SJCRH30 (cell line): ENCODE measurements at places on chromosomes 2 and 18.

GRCh38 chr2:226888971-226889370 is 53.1 kb downstream of the RHBDD1 start:
- DNase-seq, result no peak

GRCh38 chr18:61782545-61782944 is 110.3 kb downstream of the RNF152 start:
- DNase-seq, result no peak

DNA sequence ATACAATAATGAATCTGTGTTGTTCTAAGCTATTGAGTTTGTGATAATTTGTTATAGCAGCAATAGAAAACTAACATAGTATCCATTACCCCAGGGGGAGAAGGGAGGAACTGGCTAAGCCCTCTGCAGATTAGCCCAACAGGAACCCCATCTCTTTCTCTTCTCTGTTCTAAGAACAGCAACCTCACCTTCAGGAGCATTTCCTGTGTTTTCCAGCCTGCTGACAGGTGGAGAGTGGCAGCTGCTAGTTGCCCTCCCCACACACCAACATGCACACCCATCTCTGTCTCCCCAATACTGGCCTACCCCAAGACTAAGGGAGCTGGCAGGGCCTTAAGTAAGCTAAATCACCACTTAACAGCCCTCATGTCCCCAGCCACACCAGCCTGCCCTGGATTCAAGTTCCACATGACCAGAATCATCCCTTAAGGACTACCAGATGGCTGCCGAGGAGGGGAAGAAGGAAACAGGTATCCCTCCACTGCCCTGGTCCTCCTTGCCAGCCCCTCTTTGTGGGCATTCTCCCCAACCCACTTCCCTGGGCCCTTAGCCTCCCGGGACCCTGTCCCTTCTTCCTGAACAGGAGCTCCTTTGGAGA is 52.8 kb downstream of the TRABD2A start:
- no peak for DNase-seq

DNA sequence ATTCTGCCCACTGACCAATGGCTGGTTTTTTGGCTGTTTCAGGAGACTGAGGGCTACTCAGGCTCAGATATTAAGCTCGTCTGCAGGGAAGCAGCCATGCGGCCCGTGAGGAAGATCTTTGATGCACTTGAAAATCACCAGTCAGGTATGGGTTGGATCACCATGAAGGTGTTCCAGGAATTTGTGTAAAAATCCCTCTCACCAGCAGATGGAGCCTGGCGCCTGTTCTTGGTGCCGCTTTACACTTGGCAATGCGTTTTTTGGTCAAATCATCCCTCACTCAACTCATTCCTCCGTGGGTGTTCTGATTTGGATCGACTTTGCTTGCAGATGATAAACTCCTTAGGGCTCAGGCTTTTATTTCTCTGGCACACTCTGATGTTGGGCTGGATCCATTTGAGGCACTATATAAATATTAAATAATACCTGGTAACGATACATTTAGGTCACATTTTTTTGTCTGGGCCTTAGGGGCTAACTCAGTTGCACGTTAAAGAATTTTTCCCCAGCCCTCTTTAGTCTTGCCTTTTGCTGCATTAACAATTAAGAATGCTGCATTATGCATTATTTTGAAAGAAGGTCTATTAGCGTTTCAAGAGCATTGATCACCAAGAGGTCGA is 50.0 kb downstream of the HDHD2 start:
- DNase-seq, result peak; percentile 65

DNA sequence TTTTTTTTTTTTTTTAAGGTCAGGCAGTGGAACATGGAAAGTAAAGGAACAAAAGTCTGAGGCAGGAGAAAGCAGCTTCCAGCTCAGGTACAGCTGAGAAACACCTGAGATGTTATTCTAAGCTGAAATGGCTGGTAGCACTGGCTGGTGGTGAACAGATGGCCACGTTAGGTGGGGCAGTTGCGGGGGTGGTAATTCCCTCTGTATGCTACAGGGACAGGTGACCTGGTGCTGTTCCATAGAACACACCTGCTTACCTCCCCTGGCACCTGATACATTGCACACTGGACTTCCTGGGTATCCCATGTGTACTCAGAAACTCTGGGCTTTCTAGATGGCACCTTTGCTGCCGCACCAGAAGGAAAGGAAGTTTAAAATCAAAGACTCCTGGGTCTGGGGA is 333.3 kb downstream of the SLC8A1 start:
- DNase-seq, result no peak

GRCh38 chr2:202720226-202720625 is 85.5 kb downstream of the FAM117B start:
- no peak for DNase-seq

GRCh38 chr2:176646033-176646615 is 376.9 kb downstream of the MTX2 start:
- no peak for DNase-seq

DNA sequence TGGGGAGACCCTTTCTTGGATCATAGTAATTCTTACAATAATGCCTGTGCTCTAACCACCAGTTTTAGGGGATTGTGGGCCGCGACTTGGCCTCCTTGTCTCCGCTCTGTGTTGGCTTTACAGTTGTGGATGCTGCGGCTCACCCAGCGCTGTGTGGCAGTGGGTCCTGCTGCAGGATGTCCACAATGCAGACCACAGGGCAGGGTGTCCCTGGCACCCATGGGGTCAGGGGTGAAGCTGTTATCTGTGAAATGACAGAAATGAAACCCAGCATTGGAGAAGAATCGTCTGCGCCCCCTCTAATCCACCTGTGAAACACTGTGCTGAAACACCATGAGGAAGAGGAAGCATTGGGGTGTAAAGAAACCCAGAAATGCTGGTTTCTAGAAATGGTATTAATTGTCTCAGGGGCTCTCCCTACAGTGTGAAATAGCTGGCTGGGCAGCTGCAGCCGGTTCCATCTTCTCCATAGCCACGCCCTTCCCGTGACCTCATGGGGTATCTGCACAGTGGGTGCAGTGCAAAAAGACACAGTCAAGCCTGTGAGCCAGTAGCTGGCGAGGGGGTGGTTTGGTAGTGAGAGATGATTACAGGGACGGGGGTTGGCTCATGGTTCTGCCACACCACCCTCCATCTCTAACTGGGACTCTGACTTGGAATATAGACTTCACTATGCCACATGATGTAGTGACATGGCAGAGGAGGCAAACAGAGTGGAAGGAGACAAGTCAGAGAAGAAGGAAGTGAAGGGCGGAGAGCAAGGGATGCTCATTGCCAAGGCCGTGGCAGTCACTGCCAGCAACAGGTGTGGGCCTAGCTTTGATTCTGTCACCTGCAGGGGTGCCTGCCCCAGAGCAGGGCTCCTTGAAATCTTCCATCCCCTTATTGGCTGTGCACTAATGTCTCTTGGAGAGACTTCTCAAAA is 16.2 kb downstream of the INPP4A start:
- no peak for DNase-seq

GRCh38 chr2:12774395-12774727 is 57.6 kb downstream of the TRIB2 start:
- DNase-seq, result peak; percentile 42

GRCh38 chr2:189762551-189763298 is at the start of gene OSGEPL1:
Gene OSGEPL1, minus strand, starts transcription at chr2:189762792. Its CDS starts 1,152 bp downstream, at chr2:189761640.
- DNase-seq, result peak; percentile 99

- DNase-seq, result no peak
Measured at GRCh38 chr2:234076451-234076850, 25.9 kb downstream of the SPP2 start.

- DNase-seq, result peak; percentile 21
Measured at GRCh38 chr2:179646173-179646769, 215.1 kb downstream of the ZNF385B start.

- no peak for DNase-seq
Measured at GRCh38 chr18:51135364-51135763, 62.1 kb downstream of the MEX3C start.

DNA sequence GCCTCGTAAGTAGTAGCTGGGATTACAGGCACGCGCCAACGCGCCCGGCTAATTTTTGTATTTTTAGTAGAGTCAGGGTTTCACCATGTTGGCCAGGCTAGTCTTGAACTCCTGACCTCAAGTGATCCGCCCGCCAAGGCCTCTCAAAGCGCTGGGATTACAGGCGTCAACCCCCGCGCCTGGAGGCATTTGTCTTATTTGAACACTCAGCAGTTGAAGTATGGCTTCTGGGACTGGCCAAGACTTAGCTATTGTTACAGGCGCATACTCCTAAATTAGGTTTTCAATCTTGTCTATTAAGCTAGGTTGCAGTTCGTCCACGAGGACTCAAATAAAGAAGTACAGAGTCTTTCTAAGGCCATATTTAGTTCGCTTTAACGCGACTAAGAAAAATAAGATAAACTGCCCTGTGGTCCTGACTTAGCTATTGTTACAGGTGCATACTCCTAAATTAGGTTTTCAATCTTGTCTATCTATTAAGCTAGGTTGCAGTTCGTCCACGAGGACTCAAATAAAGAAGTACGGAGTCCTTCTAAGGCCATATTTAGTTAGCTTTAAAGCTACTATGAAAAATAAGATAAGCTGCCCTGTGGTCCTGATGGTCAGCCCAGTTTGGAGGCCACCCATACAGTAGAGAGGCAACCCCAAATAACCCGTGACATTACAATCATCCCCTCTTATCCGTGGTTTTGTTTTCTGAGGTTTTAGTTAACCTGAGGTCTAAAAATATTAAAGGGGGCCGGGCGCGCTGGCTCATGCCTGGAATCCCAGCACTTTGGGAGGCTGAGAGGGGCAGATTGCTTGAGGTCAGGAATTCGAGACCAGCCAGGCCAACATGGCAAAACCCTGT is 20.8 kb upstream of the MTA3 start:
- DNase-seq, result peak; percentile 80

- DNase-seq, result no peak
Measured at GRCh38 chr2:147062073-147062472, 782.8 kb upstream of the ACVR2A start.

GRCh38 chr18:22838221-22838620 is 94.9 kb upstream of the RBBP8 start:
- DNase-seq, result no peak

DNA sequence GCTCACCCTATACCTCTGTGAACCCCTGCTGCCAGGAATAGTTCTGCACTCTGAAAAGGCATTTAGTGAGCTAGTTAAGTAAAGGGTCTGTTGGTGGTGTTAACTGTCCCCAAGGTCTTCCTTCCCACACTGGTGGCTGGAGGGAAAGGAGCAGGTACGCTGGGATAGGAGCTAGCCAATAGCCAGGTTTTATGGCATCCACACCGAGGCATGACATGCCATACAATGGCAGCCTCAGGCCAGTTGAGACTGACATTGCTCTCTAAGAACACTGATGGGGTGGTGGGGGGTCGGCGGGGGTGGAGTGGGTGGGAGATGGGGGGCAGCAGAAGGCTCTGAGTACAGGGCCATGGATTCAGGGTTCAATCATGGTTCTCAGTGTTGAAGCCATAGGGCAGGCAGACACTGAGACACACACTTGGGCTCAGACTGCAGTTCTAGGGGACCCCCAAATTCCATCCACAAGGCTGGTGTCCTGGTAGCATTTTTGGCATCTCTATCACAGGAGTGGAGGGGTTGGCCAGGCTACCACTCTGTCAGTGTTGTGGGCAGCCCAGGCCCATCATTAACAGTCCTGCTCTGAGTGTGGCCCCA is 136.0 kb downstream of the CTIF start:
- DNase-seq, result no peak

- peak; percentile 54 for DNase-seq
Measured at GRCh38 chr2:70906439-70907005, 29.2 kb upstream of the ATP6V1B1 start.

- no peak for DNase-seq
Measured at GRCh38 chr2:31666878-31667277, 86.1 kb upstream of the SRD5A2 start.

DNA sequence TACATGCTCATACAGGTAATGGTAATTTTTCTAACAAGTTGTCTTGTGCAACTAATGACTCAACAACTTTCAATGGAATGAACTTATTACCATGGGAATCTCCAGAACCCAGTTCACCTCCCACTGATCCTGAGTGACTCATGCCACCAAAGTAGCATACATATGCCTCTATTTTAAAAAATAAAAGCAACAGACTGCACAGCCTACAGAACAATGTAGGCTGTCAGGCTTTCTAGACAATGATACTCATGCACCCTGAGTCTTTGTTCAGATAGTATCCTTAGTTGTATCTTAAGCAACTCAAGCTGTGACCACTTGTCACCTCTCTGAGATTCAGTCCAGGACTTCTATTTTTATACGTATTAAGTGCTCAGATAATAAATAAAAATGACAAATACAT is 531.0 kb upstream of the SETBP1 start:
- DNase-seq, result no peak

GRCh38 chr2:199433204-199433832 is 24.4 kb downstream of the SATB2 start:
- no peak for DNase-seq

- DNase-seq, result no peak
Measured at GRCh38 chr2:164145093-164145987, 409.5 kb upstream of the FIGN start.

- DNase-seq, result no peak
Measured at GRCh38 chr2:7292154-7292691, 375.0 kb downstream of the RNF144A start.

- DNase-seq, result peak; percentile 42
Measured at GRCh38 chr2:206981739-206982340, 42.5 kb downstream of the CPO start.

DNA sequence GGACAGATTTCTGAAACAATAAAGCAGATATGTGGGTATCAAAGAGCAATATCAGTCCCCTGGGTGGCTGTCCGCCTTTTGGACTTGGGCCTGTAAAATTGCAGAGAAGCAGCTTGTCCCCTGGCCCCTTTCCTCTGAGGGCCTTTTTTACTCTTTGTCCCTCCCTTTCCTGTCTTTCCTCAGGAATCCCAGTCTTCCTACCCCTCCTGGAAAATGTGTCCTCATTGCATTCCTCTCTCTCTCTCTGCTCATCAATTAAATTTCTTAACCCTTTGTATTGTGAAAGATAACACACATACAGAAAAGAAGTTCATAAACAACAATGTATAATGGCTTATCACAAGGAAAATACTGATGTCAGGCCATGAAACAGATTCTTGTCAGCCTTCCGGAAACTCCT is 3.0 kb upstream of the GRB14 start:
- DNase-seq, result no peak

DNA sequence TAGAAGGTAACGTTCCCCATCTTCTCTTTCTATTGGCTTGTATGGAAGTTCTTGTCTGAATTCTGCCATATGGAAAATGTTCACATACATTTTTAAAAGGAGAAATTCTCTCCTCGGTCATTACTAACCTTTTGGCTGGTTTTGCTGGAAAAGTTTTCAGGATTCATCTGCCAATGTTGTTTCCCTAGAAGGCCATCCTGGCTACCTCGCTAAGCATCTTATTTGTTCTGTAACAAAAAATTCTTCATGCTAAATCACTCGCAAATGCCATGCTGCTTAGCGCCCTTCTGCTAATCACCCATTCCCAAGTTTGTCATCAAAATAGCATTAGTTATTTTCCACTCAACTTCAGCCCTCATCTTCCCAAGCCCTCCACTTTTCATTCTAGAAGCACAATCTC is 262.0 kb downstream of the SLC8A1 start:
- no peak for DNase-seq

DNA sequence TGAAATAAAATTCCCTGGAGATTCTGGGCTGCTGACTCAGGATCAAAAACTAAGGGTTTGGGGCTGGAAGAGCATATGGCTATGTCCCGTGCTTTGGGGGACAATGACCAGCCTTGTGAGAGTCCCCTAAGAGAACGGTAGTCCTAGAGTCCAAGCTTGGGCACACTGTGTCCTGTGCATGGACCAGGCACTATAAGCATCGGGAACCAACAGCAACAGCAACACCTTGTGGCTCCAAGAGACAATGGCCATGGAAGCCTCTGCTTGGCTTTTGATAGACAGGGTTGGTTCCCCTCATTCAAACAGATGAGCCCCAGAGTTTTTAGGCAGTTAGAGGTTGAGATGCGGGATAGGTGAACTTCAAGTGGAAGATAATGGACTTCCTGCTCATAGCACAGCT is 294.4 kb upstream of the CHAC2 start:
- peak; percentile 22 for DNase-seq
